ENCODE measurements at places on chromosomes 3 and 15. TPM values are rescaled to one million over a fixed set of nuclear protein-coding genes. Genes with fewer than 3 reads are reported as not detected.
A peak's percentile ranks its signal among the peaks of the same experiment; 100 is the strongest.

Gene FBXL22
- 0.85 TPM for total RNA-seq

- peak within 1 kb of the TSS; percentile 99 for H3K27ac ChIP-seq
- peaks cover 26% of the 10 kb centered on the region for H3K36me3 ChIP-seq
- peak; percentile 99 for DNase-seq
- peak within 1 kb of the TSS; percentile 87 for H3K4me3 ChIP-seq
- peaks cover 34% of the 10 kb centered on the region for H3K4me1 ChIP-seq
Observed at GRCh38 chr3:9792405-9793160, at the start of the genes ARPC4 and TADA3. Gene ARPC4, plus strand, starts transcription at chr3:9793082. Its CDS starts 40 bp downstream, at chr3:9793122. Gene TADA3, minus strand, starts transcription at chr3:9792473. Its CDS starts 1,007 bp downstream, at chr3:9791466.

Gene LMAN1L
- total RNA-seq, result 79.2 TPM

DNA sequence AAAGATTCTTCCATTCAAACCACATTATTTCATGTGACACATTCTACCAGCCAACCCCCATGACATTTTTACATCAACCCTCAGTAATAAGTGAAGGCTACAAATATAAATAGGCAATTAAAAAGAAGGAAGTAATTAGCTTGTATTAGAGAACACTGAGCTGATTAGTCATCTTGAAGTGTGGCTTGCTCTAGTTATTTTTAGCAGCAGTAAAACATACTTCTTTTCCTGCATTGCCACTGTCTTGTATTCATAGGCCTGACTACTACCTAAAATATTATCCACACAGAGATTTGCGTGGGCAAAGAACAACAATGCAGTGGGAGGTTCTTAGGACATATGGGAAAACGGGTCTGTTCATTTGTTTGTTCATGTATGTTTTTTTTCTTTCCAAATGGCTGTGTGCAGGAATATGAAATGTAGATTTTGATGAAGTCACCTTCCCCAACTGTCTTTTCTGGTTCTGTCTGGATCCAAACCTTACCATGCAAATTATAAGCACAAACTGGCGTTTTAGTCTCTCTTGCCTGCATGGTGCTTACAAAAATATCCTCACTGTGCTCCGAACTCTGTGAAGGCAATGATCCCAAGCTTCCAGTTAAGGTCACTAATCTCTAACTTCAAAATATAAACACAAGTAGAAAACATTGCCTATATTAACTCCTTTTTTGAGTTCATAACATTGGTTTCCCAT lies 31.5 kb upstream of the TM4SF4 start:
- DNase-seq, result no peak
- H3K36me3 ChIP-seq, result no peaks in the 10 kb centered on the region
- H3K4me3 ChIP-seq, result no peak overlapping the region
- H3K27ac ChIP-seq, result no peak overlapping the region
- peaks cover 11% of the 10 kb centered on the region for H3K4me1 ChIP-seq
- no peaks in the 10 kb centered on the region for H3K27me3 ChIP-seq

- no peaks in the 10 kb centered on the region for H3K4me1 ChIP-seq
- DNase-seq, result no peak
- no peak overlapping the region for H3K27ac ChIP-seq
Observed at GRCh38 chr3:126721246-126721645, 17.2 kb downstream of the CHCHD6 start.

- H3K4me3 ChIP-seq, result no peak overlapping the region
- H3K4me1 ChIP-seq, result no peaks in the 10 kb centered on the region
- H3K27me3 ChIP-seq, result no peaks in the 10 kb centered on the region
- H3K27ac ChIP-seq, result no peak overlapping the region
- H3K36me3 ChIP-seq, result peaks cover 34% of the 10 kb centered on the region
Observed at GRCh38 chr3:39065197-39065596, 13.4 kb downstream of the WDR48 start.

DNA sequence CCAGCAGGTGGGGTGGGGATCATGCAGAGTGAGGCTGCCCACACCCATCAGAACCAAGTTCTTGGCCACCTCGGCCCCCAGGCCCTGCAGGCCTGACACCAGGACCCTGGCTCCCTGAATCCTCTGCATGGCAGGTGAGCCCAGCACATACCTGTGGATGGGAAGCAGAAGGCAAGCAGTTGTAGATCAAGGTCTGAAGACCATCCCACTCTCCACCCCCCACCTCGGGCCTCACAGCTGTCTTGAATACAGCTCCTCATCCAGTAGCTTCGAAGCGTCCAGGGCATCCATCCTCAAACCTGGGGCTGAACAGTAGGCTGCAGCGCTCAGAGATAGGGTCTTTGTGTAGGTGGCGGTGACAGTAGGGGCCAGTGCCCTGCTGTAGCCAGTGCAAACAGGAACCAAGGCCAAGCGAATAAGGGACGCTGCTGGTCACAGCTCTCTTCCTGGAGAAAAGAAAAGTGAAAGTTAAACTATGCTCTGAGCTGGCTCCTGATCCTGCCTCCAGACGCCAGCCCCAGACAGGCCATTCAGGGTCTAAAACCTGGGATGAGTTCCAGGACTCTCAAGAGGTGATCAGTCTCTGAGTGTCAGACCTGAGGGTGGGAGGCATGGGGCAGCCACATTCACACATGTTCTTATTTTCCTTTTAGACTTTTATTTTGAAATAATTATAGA lies at the start of gene UBA7:
Gene UBA7 (minus strand): TSS at position 457 of the 678 bp plus-strand sequence. CDS start 166 bp downstream, at position 291.
- peaks cover 19% of the 10 kb centered on the region for H3K4me1 ChIP-seq
- no peaks in the 10 kb centered on the region for H3K27me3 ChIP-seq
- peaks cover 37% of the 10 kb centered on the region for H3K36me3 ChIP-seq
- peak; percentile 87 for DNase-seq
- peak within 1 kb of the TSS; percentile 93 for H3K27ac ChIP-seq

DNA sequence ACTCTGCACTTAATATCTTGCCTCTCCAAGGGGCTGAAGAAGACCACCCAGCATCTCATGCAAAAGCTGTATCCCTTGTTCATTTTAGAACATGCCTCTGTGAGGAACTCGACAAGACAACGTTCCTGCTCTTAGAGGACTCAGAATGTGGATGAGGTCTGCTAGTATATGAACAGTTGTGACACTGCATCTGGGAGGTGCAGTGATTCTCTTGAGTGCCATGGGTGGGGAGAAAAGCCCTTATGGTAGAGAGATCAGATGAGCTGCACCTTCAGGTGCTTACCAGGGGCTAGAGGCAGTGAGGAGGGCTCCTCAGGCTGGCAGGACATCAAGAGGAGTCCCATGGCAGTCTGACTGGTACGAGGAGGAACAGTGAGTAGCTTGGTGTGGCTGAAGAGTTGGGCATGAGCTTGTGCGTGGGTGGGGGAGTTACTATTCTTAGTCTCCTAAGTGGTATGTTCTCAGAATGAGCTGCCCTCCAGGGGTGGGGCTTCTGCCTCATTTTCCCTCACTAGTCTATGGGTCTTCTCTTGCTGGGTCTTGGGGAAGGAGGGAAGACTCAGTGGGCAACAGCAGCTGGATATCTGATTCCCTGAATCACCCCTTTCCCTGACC lies 56.7 kb upstream of the ATP2B2 start:
- no peak overlapping the region for H3K27ac ChIP-seq
- H3K27me3 ChIP-seq, result no peaks in the 10 kb centered on the region
- H3K4me3 ChIP-seq, result no peak overlapping the region
- no peaks in the 10 kb centered on the region for H3K36me3 ChIP-seq
- no peaks in the 10 kb centered on the region for H3K4me1 ChIP-seq

Gene C2CD4A
- not detected for total RNA-seq

Gene TEX55
- total RNA-seq, result not detected

- H3K27ac ChIP-seq, result no peak overlapping the region
- H3K27me3 ChIP-seq, result no peaks in the 10 kb centered on the region
- no peaks in the 10 kb centered on the region for H3K4me1 ChIP-seq
- no peak overlapping the region for H3K4me3 ChIP-seq
- no peak for DNase-seq
Observed at GRCh38 chr3:104101736-104102135, 1265.0 kb upstream of the ALCAM start.

- H3K36me3 ChIP-seq, result peaks cover 8% of the 10 kb centered on the region
- no peaks in the 10 kb centered on the region for H3K4me1 ChIP-seq
- H3K4me3 ChIP-seq, result no peak overlapping the region
- no peak for DNase-seq
- H3K27ac ChIP-seq, result no peak overlapping the region
Observed at GRCh38 chr3:11410564-11410963, 138.4 kb downstream of the ATG7 start.

Gene AGTR1
- total RNA-seq, result 24.7 TPM

DNA sequence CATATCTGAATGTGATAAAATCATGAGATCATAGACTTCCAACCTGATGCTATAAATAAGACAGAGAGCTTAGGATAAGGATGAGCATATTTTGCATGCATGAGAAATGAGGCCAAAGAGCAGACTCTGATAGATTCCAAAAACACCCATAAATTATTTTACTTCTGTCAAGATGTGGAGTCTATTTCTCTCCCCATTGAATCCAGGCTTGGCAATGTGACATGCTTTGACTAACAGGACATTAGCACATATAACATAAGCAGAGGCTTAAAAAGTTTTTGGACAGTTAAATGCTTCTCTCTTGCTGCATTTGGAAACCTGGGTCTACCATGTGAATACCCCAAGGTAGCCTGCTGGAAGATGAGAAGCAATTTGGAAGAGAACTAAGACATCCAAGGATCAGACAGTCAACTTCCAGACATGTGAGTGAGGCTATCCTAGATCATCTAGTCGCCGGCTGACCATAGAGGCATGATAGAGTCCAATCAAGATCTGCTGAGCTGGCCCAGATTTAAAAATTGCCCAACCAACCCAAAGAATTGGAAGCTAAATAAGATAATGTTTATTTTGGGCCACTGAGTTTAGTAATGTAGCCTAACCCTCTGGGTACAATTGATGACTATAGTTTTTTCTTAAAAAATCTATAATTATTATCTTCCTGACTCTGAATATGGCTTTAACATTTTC lies 30.3 kb downstream of the MYLK start:
- no peak for DNase-seq
- no peaks in the 10 kb centered on the region for H3K4me1 ChIP-seq
- no peak overlapping the region for H3K4me3 ChIP-seq
- H3K27me3 ChIP-seq, result no peaks in the 10 kb centered on the region
- no peaks in the 10 kb centered on the region for H3K36me3 ChIP-seq
- H3K27ac ChIP-seq, result no peak overlapping the region

DNA sequence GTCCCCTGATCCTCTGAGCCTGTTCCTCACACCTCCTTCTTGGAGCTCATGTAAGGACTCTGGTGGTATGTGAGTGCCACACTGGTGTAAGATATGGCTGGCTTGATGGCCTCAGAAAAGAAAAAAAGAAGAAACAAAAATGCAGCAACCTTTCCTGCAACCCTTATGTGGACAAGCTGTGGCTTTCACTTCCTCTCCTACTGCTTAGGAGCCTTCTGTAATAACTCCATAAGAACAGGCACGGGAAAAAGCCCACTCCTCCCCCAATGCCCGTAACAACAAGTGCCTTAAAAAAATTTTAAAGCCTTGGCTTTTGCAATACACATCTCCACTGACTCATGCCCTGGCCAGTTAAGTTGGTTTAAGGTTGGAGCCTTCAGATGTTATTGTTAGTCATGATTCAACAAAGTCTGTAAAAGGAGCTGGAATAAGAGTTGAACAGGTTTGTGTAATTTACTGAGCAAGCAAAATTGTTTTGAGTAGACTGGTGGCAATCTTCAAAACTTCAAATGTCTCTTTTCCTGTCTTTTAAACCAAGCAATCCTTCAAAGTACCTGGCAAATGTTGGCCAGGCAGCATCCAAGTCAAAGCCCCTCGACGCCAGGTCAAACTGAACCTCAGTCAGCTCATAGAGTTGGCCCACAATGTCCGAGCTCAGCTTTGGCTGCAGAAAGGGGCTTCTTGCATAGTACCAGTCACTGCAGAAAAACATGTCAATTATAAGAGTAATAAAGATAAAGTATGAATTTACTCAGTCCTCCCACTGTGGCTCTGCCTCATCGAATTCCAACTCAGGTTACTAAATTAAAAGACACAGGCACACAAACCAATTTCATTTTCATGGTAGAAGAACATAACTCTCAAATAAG lies 22.9 kb downstream of the FYCO1 start:
- H3K4me1 ChIP-seq, result peaks cover 52% of the 10 kb centered on the region
- H3K27me3 ChIP-seq, result no peaks in the 10 kb centered on the region
- H3K36me3 ChIP-seq, result peaks cover 28% of the 10 kb centered on the region
- H3K27ac ChIP-seq, result no peak overlapping the region

Gene CLDN18
- total RNA-seq, result not detected

Gene SAXO2
- 1.8 TPM for total RNA-seq

- H3K27me3 ChIP-seq, result peaks cover 21% of the 10 kb centered on the region
- H3K4me1 ChIP-seq, result no peaks in the 10 kb centered on the region
- no peaks in the 10 kb centered on the region for H3K36me3 ChIP-seq
- DNase-seq, result no peak
- no peak overlapping the region for H3K4me3 ChIP-seq
Observed at GRCh38 chr15:66145726-66146182, 107.8 kb downstream of the MEGF11 start.

Gene CCR3
- 0.52 TPM for total RNA-seq

GRCh38 chr3:127149621-127150310 lies 43.2 kb upstream of the PRR23E start:
- no peaks in the 10 kb centered on the region for H3K27me3 ChIP-seq
- DNase-seq, result peak; percentile 66
- no peak overlapping the region for H3K27ac ChIP-seq
- H3K36me3 ChIP-seq, result no peaks in the 10 kb centered on the region
- no peak overlapping the region for H3K4me3 ChIP-seq
- H3K4me1 ChIP-seq, result no peaks in the 10 kb centered on the region

Gene ACKR2
- 0.77 TPM for total RNA-seq

DNA sequence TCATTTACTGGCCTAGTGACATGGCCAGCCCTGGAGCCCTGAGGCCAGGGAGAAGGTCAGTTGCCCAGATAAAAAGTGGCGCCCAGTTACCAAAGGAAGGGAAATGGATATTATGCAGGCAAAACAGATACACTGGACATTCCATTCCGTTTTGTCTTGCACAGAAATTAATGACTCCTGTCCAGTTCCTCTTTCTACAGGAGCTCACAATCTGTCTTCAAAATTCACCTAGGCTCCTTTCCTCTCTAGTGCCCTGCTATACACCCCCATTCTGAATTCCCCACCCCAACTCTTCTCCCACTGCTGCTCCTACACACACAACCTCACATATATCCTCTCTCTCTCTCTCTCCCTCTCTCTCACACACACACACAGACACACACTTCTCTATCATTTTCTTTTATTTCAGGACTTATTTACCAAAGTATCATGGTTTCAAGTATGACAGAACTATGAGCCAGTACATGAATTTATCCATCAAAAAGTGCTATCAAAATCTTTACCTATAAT lies 229.0 kb downstream of the MAGI1 start:
- H3K36me3 ChIP-seq, result no peaks in the 10 kb centered on the region
- no peak overlapping the region for H3K4me3 ChIP-seq
- no peak for DNase-seq
- no peak overlapping the region for H3K27ac ChIP-seq
- no peaks in the 10 kb centered on the region for H3K27me3 ChIP-seq

Gene RBP2
- total RNA-seq, result not detected

DNA sequence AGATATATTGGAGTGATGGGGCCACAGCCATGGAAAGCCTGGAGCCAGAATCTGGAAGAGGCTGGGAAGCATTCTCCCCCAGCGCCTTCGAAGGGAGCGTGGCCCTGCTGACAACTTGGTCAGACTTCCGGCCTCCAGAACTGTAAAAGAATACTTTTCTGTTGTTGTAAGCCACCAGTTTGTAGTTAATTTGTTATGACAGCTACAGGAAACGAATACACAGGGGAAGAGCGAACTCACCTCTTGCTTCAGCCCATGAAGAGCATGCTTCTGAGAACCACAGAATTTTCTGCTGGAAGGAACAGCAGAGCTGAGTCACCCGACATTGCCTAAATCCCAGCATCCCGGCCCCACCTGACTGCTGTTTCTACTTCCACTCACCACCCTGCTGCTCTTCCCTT lies 501.7 kb downstream of the SHQ1 start:
- peak; percentile 49 for DNase-seq
- H3K36me3 ChIP-seq, result no peaks in the 10 kb centered on the region
- H3K27me3 ChIP-seq, result no peaks in the 10 kb centered on the region
- peak overlapping the region; percentile 37 for H3K27ac ChIP-seq

Data from spleen (tissue), 13 donors.